ENCODE measurements at places on chromosomes 5 and 9. TPM values are rescaled to one million over a fixed set of nuclear protein-coding genes. Genes with fewer than 3 reads are reported as not detected.
A peak's percentile ranks its signal among the peaks of the same experiment; 100 is the strongest.

DNA sequence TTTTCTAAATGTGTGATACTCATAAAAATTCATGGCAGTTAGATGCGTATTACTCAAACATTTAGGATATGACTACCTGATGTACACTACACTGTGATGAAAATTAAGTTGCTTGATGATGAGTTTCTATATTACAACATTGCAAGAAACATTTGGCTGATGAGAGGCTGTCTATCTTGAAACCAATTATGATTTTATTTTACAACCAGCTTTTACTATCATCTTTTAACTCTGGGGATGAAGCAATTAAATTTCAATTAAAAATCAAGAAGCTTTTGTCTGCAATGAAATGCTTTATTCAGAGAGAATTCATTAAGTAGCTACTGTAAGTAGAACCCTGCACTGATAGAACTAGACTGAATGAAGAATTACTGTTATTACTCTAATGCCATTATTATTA lies 500.4 kb downstream of the KCTD16 start:
- H3K4me1 ChIP-seq = no peaks in the 10 kb centered on the region
- no peaks in the 10 kb centered on the region for H3K36me3 ChIP-seq
- H3K4me3 ChIP-seq = no peak overlapping the region
- no peak overlapping the region for H3K27ac ChIP-seq

GRCh38 chr5:95892784-95893354 lies 68.8 kb downstream of the ELL2 start:
- no peak overlapping the region for H3K4me3 ChIP-seq
- no peaks in the 10 kb centered on the region for H3K4me1 ChIP-seq
- H3K27me3 ChIP-seq = no peaks in the 10 kb centered on the region
- peaks cover 97% of the 10 kb centered on the region for H3K36me3 ChIP-seq
- peak overlapping the region; percentile 9 for H3K27ac ChIP-seq

GRCh38 chr5:124283031-124283430 lies 463.4 kb downstream of the ZNF608 start:
- H3K36me3 ChIP-seq = no peaks in the 10 kb centered on the region
- no peak for DNase-seq
- H3K4me1 ChIP-seq = no peaks in the 10 kb centered on the region
- H3K27me3 ChIP-seq = no peaks in the 10 kb centered on the region
- H3K27ac ChIP-seq = no peak overlapping the region

DNA sequence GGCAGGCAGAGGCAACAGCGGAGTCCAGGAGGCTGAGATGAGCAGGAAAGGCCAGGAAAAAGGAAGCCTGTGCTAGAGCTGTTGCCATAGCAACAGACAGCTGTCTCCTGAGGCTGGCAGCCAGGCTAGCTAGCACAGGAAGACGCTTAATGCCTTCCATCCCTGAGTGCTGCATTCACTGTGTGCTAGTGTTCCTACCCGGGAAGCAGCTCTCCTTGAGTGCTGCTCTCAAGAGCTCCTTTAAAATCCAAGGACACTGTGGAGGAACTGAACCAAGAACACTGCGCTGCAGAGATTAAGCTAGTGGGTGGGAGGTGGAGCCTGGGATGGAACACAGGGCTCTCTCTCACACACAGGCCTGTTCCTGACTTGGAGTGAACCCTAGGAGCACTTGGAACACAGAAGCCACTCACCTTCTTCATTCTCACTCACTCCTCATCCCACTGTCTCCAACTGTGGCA lies 53.5 kb upstream of the IL7R start:
- no peak overlapping the region for H3K27ac ChIP-seq
- peaks cover 10% of the 10 kb centered on the region for H3K4me1 ChIP-seq
- H3K36me3 ChIP-seq = no peaks in the 10 kb centered on the region
- no peaks in the 10 kb centered on the region for H3K27me3 ChIP-seq
- peak; percentile 49 for DNase-seq
- no peak overlapping the region for H3K4me3 ChIP-seq

- no peaks in the 10 kb centered on the region for H3K36me3 ChIP-seq
- no peaks in the 10 kb centered on the region for H3K27me3 ChIP-seq
- H3K4me3 ChIP-seq = no peak overlapping the region
- peak; percentile 21 for DNase-seq
- peaks cover 55% of the 10 kb centered on the region for H3K4me1 ChIP-seq
Measured at GRCh38 chr9:14283276-14283675, 30.7 kb downstream of the NFIB start.

DNA sequence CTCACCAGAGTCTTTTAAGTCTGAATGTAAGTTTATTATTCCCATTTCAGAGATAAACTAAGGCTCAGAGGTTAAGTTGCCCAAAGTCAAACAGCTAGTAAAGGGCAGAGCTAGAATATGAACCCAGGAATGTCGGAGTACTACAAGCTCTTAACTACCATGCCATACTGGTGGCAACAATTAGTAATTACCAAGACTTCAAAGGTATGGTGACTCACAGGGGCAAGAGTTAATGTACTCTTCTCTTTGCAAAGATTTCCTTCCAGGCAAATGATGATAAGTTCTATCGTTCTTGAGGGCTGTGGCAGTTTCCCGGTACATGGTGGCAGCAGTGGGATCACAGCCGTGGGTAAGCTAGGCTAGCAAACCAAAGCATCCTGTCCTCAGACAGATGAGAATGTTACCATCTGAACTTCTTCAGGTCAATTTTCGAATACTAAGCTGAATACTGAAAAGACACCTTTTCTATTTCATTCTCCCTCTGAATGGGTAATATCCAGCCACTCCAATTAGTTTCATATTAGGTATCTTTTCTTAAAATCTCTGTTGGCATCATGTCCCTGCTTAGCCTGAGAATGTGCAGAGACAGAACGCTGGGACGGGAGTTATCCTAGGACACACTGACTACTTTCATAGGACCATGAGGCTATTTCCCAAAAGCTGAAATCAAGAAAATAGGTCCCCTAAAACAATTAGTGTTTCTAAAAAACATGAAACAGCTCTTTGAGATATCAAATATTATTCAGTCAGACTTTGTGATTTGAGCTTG lies 117.0 kb upstream of the NR5A1 start:
- H3K36me3 ChIP-seq = no peaks in the 10 kb centered on the region
- no peak for DNase-seq

The HTR4 gene
- not detected for total RNA-seq

DNA sequence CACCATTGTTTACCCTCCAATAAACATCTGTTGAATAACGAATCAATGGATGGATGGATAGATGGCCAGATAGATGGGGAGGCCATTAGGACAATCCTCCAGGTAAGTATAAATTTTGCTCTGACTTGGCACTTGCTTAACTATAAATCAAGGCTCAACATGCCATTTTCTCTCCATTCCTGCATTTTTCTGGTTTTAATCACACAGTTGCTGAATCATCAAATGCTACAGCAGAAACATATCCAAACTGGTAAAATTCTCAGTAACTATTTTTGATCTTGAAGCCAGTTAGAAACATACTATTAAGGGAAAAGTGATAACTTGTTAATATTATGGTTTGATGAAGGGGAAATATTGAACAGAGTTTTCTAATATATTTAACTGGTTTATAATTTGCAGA lies 71.5 kb upstream of the MTAP start:
- no peak for DNase-seq
- no peaks in the 10 kb centered on the region for H3K36me3 ChIP-seq
- H3K27ac ChIP-seq = no peak overlapping the region
- no peak overlapping the region for H3K4me3 ChIP-seq
- no peaks in the 10 kb centered on the region for H3K27me3 ChIP-seq

The COL23A1 gene
- not detected for total RNA-seq

The ZNF366 gene
- total RNA-seq = not detected

- DNase-seq = no peak
- H3K27me3 ChIP-seq = no peaks in the 10 kb centered on the region
- no peaks in the 10 kb centered on the region for H3K36me3 ChIP-seq
- no peak overlapping the region for H3K27ac ChIP-seq
- no peak overlapping the region for H3K4me3 ChIP-seq
- H3K4me1 ChIP-seq = peaks cover 20% of the 10 kb centered on the region
Measured at GRCh38 chr5:173883347-173883924, 4.7 kb upstream of the CPEB4 start.

GRCh38 chr5:96257904-96258303 lies 175.1 kb downstream of the PCSK1 start:
- DNase-seq = peak; percentile 49
- H3K4me3 ChIP-seq = no peak overlapping the region
- no peaks in the 10 kb centered on the region for H3K27me3 ChIP-seq
- no peaks in the 10 kb centered on the region for H3K36me3 ChIP-seq
- H3K4me1 ChIP-seq = peaks cover 50% of the 10 kb centered on the region

- H3K36me3 ChIP-seq = no peaks in the 10 kb centered on the region
- no peak overlapping the region for H3K27ac ChIP-seq
- H3K4me1 ChIP-seq = no peaks in the 10 kb centered on the region
- peak; percentile 38 for DNase-seq
Measured at GRCh38 chr9:4640027-4640426, 22.1 kb upstream of the PLPP6 start.

DNA sequence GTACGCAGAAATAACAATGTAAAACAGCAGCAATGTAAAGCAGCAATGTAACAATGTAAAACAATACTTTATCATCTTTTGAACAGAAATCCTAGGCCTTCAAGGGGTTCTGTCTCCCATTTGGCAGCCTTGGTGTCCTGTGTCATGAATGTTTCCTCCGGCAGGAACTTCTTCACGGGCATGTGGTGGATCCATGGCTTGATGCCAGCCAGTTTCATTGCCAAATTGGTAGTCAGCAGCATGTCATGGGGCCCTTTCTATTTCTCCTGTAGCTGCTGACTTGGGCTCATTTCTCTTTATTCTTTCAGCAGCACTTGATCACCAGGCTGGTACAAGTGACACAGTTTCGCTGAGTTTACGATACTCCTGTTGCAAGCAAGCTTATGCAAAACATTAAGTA lies 275.3 kb downstream of the HTR1A start:
- no peaks in the 10 kb centered on the region for H3K27me3 ChIP-seq
- DNase-seq = no peak
- H3K27ac ChIP-seq = no peak overlapping the region
- no peak overlapping the region for H3K4me3 ChIP-seq

DNA sequence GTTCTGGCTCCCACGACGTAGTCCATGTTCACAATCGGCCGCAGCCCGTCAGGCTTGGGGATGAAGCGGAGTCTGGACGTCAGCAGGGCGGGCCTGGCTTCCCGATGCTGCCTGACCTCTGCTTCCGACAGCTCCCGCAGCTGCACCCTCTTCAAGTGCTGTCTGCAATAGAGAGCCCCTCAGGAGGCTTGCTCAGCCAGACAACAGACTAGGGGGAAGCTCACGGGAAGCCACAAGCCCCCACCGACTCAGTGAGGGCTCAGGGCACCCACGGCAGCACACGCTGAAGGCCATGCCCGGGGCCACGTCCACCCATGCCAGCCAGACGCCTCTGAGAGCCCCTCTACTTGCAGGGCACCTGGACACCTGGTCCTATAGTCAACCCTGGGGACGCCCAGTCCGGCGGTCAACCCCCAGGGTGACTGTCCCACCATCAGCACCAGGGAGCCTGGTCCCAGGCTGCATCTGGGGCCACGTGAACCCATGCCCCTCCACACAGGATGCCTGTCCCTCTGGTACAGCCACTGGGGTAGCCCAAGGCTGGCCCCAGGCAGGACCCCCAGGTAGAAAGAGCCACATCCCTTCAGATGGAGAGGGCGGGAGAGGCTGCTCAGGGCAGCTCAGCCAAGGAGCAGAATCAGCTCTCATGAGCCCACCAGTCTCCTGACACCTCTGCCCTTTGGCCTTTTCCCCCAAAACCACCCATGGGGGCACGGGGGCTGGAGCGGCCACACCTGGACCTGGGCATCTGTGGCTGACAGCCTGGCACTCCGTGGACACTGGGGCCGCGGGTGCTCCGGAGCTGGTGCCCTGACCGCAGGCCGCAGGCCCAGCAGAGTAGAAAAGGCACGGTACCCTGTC lies 14.5 kb downstream of the TERT start:
- H3K27ac ChIP-seq = no peak overlapping the region
- H3K4me3 ChIP-seq = no peak overlapping the region
- no peaks in the 10 kb centered on the region for H3K27me3 ChIP-seq
- peak; percentile 59 for DNase-seq
- H3K4me1 ChIP-seq = no peaks in the 10 kb centered on the region

- H3K4me1 ChIP-seq = peaks cover 12% of the 10 kb centered on the region
- no peaks in the 10 kb centered on the region for H3K36me3 ChIP-seq
- no peak for DNase-seq
Measured at GRCh38 chr5:77172713-77173328, 37.7 kb upstream of the PDE8B start.

- no peak overlapping the region for H3K4me3 ChIP-seq
- no peak for DNase-seq
- H3K36me3 ChIP-seq = no peaks in the 10 kb centered on the region
- H3K27me3 ChIP-seq = no peaks in the 10 kb centered on the region
Measured at GRCh38 chr9:104682642-104683041, 11.7 kb upstream of the OR13D1 start.

DNA sequence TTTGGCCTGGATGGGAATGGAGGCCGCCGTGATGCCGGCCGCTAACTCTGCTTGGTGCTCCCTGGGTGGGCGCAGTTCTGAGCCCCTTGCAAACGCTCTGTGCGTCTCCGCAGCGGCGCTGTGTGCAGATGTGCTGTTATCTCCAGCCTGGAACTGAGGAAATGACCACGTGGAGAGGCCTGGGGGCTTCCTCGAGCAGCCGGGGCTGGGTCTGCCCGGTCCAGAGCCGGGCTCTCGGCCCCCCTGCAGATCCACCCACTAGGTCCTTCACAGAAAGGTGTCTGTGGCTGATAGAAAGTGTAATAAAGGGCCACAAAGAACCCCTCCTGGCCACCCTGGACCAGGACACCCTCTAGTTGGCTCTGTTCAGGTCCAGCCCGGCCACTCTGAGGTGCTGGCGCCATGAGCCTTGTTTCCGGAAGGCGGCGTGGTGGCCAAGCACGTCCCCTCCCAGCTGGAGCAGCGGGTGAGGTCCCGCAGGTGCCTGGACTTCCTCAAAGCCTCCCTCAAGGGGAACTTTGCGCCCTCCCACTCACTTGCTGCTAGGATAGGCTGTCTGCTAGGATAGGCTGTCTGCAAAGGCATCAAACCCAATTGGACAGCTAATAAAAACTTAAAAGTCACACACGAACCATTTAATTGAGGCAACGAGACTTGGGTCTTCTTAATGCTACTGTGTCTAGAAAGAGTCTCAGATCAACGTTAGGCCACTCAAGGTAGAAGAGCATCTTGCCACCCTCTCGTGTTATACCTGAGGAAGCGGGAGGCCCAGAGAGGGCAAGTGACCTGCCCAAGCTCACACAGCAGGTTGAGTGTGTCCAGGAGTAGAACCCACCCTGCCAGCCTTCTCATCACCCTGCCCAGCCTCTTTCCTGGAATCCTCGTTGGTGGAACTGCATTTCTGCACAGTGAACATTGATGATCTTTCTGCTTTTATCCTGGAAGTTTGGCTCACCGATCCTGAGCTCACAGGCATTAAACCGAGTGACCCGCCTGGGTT lies 109.3 kb upstream of the FCN2 start:
- peaks cover 10% of the 10 kb centered on the region for H3K4me1 ChIP-seq
- H3K27me3 ChIP-seq = no peaks in the 10 kb centered on the region
- H3K27ac ChIP-seq = no peak overlapping the region
- no peak for DNase-seq
